Dorsolateral prefrontal cortex (tissue), 122 donors: ENCODE measurements at places on chromosomes 2 and 18. TPM values are rescaled to one million over a fixed set of nuclear protein-coding genes. Genes with fewer than 3 reads are reported as not detected.

The UGT1A1 gene
- not detected for total RNA-seq

The SERPINB10 gene
- total RNA-seq, result not detected

The CPLX4 gene
- total RNA-seq, result not detected

The CRACDL gene
- 126 TPM for total RNA-seq

The ALK gene
- 5.9 TPM for total RNA-seq

The MBD5 gene
- total RNA-seq, result 142 TPM

The LAMA1 gene
- total RNA-seq, result 4.3 TPM

The ERLEC1 gene
- total RNA-seq, result 45.3 TPM

The RSAD2 gene
- total RNA-seq, result 7.2 TPM

The RGPD3 gene
- total RNA-seq, result 1.2 TPM

The HOXD12 gene
- total RNA-seq, result not detected

The CSRNP3 gene
- total RNA-seq, result 36.6 TPM

The GKN2 gene
- not detected for total RNA-seq

GRCh38 chr18:27298214-27298804, 113.2 kb upstream of the CHST9 start:
- no peak for DNase-seq

GRCh38 chr18:61736133-61736532, 156.7 kb downstream of the RNF152 start:
- no peak for DNase-seq

DNA sequence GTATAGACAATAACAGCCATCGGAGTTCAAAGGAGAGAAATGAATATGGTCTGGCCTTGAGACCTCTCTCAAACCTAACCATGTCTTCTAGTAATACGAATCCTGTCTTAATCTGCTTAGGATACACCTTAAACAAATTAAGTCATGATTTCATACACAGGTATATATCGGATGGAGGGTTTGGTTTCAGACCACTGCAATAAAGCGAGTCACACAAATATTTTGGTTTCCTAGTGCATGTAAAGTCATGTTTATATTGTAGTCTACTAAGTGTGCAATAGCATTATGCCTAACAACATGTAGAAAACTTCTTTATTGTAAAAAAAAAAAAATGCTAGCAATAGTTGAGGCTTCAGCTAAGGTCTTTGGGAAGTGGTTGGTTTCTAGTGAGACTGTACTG, 73.8 kb downstream of the EML6 start:
- DNase-seq, result no peak

DNA sequence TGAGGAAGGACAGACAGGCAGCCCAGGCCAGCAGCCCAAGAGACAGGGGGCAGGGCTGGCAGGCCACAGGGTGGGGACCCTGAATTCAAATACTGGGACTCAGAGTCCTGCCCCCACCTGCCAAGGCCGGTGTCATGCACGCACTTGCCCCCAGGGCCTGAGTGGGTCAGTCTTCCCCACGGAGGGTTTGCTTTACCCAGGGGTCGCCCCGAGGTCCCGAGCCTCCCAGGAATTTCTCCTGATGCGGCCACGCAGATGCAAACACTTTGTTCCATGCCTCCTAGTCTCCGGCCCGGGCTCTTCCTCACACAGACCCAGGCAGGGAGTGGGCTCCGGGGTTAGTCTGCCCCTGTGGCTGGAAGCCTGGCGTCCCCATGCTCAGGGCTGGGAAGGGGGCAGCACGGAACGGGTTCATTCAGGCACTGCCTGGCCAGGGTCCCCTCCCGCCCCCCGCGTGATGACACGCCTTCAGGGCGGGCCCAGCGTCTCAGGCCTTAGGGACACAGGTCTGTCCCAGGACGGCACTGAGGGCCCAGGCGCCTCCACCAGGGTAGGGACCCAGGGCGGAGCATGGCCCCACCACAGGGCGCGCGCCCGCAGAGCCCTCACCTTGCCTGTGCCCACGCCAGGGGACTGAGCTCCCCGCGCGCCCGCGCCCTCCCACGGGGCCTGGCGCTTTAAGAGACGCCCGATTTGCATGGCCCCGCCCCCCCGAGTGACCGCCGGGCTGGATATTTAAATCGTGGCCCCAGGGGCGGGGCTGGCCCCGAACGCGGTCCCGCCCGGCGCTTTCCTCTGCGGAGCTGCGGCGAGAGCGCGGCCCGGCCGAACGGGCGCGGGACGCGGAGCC, at the start of gene SNED1:
SNED1 (plus strand) TSS at position 763 of the 850 bp plus-strand sequence. CDS start 220 bp downstream, outside the sequence.
- peak; percentile 80 for DNase-seq

DNA sequence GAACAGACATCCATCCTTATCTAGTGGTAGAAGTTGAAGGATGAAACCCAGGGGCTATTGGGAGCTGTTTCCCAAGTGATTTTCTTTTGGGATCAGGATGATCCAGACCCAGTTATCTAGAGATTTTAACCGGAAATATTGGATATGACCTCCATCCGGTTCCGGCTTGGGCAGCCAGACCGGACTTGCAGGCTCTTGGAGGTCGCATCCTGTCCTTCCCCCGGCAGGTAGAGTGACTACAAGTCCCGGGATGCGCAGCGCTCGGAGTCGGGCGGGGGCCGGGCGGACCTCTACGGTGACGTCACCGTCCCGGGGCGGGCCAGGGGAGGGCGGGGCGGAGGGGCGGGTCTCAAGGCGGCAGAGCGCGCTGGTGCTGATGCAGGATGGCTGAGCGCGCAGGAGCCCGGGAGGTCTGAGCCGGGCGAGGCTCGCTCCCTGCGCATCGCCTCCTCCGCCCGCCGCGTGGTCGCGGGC, at the start of gene KIF5C:
KIF5C (plus strand) TSS at position 360 of the 474 bp plus-strand sequence. CDS start 391 bp downstream, outside the sequence.
- peak; percentile 91 for DNase-seq

GRCh38 chr2:127386246-127386645, 1.5 kb downstream of the MAP3K2 start:
- DNase-seq, result no peak

DNA sequence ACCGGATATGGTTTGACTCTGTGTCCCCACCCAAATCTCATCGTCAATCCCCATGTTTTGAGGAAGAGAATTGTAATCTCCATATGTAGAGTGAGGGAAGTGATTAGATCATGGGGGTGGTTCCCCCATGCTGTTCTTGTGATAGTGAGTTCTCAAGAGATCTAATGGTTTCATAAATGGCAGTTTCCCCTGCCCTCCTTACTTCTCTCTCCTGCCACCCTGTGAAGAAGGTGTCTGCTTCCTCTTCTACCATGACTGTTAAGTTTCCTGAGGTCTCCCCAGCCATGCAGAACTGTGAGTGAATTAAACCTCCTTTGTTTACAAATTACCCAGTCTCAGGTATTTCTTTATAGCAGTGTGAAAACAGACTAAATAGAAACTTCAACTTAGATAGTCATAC, 69.5 kb downstream of the SESTD1 start:
- no peak for DNase-seq

GRCh38 chr18:3345885-3346284, 84.0 kb downstream of the MYL12B start:
- no peak for DNase-seq

DNA sequence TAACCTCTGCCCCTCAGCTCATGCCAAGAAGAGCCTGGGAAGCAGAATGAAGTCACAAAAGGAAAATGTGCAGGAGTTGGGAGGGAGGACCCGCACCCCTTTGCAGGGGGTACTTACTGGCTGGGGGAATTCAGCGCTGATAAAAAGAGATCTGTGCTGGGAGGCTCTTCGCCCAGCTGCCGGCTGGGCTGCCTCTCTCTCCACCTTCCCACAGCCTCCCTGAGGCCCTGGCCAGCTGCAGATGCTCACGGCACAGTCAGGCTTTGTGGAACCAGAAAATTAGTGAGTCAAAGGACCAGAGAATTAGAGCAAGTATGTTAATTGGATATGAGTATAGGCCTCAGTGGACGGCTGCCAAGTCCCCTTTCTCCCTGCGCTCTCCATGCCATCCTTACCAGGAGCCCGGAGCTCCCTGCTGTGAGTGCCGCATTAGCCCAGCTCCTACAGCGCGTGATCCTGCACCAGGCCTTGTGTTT, 181.7 kb upstream of the SH3BP4 start:
- DNase-seq, result no peak

DNA sequence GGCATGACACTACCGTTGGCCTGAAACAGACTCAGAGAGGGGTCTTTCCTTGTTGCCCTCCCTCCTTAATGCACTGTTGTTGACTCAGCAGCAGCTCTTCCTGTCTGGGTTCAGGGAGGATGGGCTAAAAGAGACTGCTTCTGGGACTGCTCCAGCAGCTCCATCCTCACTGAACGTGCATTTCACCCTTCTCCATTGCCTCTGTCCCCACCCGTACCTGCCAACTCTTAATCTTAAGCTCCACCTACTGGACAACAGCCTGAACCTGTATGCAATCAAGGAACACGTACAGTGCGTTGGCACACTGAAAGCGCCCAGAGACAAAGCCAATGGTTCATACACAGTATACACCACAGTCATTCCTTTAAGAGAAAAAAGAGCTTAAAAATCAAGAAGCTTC, 230.8 kb upstream of the RAB6C start:
- DNase-seq, result no peak

DNA sequence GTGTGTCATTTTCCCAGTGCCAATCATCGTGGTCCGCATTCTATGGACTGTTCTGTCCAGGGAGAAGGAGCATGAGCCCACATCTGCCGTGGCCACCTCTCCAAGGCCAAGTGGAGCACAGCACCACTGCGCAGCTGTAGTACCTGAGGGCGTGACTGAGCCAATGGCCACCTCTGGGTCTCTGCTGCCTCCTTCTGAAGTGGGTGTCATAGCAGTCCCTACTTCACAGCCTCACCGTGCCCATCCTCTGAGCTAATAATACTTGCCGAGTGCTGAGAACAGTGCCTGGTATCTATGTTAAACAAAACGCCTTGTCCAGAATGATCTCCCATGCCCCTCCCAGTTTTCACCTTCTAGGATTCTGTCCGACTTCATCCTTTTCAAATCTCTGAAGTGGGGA, 256.1 kb downstream of the PRKCE start:
- DNase-seq, result no peak

- no peak for DNase-seq
Measured at GRCh38 chr2:68878753-68879152, 7.6 kb upstream of the BMP10 start.

- no peak for DNase-seq
Measured at GRCh38 chr2:52141076-52141475, 1109.1 kb upstream of the NRXN1 start.

DNA sequence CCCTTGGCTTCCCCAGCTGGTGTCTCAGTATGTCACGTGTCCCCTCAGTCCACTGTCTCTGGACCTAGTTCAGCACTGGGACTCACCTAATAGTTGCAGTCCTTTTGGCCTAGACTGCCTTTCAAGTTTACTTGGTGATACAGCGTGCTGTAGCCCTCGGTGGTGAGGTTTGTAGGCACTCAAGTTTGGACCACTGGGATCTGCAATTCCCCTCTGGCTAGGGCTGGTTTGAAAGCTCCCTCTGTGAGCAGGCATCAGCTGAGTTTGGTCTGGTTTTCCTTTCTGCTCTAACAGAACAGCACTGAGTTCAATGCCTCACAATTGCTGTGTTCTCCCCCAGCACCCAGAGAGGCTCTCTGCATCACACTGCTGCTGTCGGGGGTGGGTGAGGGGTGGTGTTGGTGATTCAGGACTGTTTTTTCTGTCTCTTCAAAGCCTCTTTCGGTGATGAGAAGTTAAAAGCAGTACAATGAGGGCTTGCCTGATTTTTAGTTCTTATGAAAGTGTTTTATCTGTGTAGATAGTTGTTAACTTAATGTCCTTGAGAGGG, 494.2 kb downstream of the TDRD15 start:
- DNase-seq, result no peak

- no peak for DNase-seq
Measured at GRCh38 chr2:4898706-4899105, 793.5 kb upstream of the SOX11 start.

DNA sequence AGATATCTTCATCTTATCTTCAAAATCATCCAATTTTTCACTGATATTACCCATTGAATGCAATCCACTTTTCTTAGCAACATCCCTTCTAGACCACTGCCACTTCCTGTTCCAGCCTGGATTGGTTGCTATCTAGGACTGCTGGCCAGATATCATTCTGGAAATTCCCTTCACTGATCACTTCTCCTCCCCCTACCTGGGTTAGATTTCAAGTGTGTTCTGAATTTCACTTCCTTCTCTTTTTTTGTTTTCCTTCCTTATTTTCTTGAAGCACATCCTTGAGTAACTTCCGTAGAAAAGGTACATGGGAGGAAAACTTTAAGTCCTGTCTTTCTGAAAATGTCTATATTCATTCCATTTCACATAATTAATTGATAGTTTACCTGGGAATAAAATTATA, 82.0 kb upstream of the IL1R2 start:
- no peak for DNase-seq

DNA sequence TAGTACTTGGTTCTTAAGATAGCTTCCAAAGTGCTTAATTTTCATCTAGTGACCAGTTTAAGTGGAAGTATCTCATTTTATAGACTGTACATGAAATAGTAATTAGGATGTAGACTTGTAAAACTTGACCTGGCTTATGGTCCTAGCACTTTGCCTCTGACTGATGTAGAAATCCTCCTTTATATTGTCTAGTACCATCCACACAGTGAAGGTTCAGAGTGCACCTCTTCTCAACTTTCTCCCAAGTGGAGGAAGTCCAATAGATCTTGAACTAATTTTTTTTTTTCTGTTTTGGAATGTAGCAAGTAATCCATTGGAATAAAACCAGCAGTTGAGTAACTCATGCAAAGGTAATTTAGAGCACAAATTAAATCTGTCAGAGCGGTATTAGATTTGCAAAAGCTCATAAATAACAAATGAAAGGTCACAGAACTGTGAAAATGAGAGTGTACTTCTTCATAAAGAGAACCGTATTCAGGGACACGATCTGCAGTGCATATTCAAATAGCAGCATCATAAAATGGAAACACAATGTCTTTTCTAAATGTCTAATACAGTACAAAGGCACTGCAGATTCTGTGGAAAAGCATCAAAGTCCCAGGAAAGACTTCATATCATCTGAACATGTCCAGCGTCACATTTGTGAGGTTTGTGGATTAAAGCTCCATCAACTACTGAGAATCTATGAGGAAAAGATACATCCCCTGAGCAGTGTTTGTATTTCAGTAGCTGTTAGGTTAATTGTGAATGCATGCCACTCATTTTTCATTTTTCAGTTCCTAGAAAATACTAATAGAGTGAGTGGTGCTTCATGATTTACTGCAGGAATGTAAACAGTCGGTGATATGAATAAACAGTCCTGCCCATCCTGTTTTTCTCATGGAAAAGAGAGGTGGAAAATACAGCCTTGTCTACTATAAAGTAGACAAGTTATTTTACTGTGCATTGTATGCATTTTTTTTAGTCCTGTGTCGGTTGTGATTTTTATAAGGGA, 100.7 kb downstream of the LYPD6 start:
- DNase-seq, result no peak

GRCh38 chr2:237806334-237806733, 7.8 kb downstream of the RBM44 start:
- DNase-seq, result no peak

- DNase-seq, result no peak
Measured at GRCh38 chr2:153027533-153027932, 309.1 kb downstream of the ARL6IP6 start.

DNA sequence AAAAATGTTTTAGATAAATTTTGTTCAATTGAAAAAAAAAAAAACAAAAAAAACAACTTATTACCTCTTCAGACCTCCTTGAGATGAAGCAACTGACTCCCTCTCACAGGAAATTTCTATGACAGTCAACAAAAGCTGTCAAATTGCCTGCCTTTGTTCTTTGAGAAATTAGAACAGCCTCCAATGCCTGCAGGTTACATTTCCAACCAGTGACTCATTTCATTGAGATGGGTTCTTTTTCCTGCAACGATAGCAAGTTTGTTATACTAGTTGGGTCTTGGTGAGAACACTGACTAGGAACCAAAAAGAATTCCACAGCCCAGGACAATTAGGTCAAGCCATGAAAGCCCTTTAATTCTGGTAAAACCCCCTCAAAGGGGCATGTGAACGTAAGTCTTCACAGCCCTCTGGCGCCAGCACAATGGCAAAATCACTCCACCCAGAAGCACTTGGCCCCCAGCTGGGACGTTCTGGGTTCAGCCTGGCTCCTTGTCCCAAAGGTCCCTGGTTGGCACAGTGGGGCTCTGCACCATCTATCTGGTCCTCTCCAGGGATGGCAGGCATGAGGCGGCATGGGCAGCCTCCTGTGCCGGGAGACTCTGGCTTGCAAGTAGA, 87.0 kb downstream of the SPP2 start:
- no peak for DNase-seq
